Tibial nerve (tissue), 4 donors: ENCODE measurements at places on chromosomes 5 and 9.

DNA sequence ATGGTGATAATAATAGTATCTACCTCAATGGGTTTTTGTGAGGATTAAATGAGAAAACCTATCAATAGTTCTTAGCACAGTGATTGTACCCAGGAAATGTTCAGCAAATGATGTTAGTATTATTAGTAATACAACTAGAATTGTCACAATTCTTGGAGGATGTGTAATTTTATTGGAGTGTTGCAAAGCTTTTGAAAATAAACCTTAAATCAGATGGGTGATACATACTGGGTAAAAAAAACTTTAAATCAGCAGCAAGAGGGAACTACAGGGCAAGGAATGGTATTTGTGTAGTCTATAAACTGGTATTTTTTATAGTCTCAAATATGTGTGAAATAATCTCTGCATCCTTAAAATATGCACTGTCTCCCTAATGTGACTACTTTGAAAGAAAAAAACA is 371.6 kb downstream of the PIK3R1 start:
- DNase-seq: no peak

- no peak for DNase-seq
Observed at GRCh38 chr5:121239951-121240350, 611.7 kb upstream of the FTMT start.

DNA sequence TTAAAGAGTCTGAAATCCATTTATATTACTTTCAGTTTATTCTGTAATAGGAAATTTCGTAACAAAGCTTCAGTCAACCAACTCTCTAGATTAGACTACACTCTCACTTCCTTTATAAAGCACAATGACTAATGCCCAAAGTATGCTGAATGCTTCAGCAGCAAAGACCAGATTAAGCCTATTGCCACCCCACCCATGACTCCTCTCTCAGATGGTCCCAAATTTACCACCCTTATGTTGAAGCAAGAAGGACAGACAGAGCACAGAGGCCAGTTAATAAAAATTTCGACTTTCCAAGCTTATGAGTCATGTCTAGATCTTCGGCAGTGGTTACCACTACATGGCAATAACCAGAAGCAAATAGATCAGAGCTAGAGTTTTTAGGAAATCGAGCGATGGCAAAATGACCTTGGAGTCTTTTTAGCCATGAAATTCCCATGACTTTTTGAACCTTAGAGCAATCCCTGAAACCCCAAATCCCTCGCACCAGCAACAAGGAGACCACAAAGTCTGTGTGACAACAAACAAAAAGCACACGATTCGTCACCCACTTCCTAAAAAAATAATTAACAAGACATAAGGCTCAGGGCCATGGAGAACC is 287.8 kb upstream of the RASA1 start:
- DNase-seq: no peak

- DNase-seq: no peak
Observed at GRCh38 chr5:113205807-113206206, 229.0 kb downstream of the TSSK1B start.

- no peak for DNase-seq
Observed at GRCh38 chr5:154970759-154971158, 29.9 kb downstream of the MRPL22 start.

DNA sequence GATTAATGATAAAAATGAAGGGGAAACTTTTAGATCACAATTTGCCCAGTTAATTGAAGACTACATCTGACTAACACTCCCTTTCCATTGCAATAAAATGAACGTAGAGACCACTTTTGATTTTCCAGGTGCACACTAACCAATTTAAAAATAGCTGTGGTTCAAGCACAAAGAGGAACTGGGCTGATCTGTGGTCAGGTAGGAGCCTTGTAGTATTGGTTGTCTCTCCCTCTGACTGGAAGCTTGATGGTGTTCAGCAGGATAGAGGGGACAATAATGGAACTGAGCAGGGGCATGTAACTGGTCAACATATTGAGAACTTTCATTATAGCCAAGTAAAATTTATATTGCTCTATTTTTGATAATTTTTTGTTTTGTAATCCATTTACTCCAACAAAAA is 886.8 kb upstream of the SEMA6A start:
- no peak for DNase-seq

DNA sequence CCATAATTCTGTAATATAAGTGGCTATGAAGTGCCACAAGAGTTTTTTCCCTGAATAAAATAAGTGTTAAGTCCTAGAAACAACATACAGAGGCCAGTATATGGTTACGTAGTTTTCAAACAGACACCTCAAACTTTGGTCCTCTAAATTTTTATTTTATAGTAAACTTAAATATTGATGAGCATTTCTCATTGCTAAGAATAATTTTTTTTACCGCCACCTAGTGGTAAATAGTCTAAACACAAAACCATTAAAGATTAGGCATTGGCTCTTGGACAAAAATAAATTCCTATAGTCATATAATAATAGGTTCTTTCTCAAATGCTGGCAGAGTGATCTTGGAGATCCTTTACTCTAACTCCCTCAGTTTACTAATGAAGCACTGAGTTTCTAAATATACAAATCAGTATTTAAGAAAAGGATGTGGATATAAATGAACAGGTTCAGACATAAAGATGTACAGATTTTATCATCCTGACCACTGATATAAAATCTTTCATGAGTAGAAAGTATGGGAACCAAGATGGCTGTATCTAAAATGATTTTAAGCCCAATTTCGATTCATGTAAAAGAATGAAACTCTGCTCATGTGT is 136.2 kb downstream of the FANCC start:
- no peak for DNase-seq

DNA sequence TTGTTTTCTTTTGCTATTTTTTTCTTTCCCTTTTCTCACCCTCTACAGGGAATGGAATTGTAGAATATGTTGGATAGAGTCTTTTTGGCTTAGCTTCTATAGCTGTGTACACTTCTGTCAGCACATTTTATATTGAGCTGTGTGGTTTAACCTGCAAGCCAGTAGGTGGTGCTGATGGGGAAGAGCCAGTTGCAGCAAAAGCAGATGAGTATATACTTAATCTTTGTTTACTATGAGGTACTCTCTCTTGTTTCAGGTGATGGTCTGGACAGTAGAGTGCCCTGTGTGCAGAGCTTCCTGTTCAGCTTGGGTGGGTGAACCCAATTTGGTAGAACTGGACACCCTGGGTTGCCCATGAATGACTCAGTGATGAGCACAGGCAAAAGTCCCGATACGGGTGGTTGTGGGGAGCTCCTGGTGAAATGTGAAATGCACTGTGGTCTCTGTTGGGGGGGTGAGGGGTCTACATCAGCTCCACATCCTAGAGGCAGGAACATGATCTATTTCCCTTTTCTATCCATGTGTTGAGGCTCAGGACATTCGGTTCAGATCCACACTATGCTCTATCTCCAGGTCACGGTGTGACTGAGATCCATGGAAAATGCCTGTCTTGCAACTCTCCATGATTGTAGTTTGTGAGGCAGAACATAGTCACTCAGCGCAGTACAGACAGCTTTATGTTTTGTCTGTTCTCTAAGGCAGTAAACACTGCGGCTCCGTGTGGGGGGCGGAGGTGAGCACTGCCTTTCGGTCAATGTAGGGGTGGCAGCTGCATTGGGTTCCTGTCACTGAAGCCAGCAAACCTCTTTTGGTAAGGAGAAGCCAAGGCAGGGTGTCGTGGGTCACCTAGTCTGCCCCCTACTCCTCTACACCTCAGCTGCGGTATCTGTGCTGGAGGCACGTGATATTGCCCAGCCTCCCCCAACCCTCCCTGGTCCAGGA is 353.2 kb downstream of the PRR16 start:
- DNase-seq: no peak

DNA sequence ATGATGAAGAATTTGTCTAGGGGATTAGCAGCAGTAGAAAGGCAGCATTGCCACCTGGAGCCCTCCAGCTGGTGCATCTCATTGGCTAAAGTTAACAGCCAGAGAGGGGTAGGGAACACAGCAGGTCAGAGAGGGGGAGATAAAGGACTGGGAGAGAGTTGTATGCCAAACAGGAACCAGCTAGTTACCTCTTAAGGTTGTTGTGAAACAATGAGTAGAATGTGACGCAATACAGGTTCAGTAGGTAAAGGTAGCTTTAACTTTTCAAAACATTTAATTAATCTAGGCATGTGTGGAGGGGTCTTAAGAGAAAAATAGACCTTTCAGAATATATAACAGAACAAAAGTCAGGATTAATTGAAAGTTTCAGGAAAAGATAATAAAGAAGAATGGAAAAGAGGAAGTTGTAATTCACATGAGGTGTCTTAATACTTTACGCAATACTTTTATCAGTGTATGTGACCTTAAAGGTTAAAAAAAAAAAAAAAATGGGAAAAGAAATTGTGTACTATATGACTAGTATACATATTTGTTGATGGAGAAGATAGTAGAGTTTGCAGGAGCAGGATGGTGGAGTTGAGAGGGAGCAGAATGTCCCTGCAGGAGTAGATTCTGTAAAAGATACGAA is 14.3 kb downstream of the FBXO38 start:
- DNase-seq: no peak

GRCh38 chr9:131994364-131995125 is 85.1 kb downstream of the MED27 start:
- no peak for DNase-seq
